ENCODE measurements at places on chromosomes 3 and 15.

DNA sequence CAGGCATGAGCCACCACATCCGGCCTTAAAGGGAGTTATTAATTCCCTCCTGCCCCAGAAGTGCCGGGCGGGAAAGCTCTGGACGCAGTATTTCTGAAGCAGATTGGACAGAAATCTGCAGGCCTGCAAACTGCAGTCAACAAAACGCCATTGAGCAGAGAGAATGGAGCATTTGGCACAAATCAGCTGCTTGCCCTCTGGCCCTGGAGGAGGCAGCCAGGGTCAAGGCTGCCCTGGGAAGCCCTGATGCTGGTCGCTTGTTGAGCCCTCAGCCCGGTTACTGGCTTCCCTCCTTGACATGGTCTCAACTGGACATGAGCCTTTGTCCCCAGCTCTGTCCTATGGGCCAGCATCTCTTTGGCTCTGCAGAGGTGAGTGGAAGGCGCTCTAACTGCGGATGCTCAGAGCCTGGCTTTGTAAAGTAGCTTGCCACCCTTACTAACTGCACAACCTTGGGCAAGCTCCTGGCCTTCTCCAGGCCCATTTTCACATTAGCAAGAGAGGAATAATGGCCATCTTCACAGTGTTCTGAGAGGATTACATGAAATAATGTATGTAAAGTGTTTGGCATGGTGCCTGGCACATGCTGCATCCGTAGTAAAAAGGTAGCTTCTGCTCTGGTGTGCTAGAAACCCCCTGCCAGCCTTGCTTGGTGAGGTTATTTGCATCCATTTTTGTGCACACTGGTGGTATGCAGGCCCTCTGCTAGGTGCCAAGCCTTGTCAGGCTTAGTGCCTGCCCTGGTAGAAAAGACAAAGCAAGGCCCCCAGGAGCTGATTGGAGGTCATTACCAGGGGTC lies 4.1 kb downstream of the SEMA4B start:
- no peak for DNase-seq

GRCh38 chr3:151262871-151263525 lies 15.3 kb downstream of the P2RY14 start:
- DNase-seq: no peak

DNA sequence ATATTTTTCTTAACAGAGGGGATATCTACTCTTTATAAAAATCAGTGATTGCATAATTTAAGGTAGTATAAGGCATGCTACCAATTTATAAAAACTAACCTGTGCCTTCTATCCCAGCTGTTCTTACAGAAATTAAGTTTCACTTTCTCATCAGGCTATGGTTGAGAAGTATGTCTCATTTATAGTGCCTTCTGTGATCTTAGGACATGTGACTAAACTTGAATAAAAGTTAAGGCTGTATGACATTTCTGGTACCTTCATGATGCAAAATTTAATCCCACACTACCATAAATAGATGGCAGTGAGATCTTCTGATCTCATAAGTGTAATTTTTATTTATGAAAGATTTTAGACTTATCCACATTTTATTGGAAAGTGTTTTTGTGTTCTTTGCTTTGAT lies 12.6 kb downstream of the TIPARP start:
- no peak for DNase-seq

DNA sequence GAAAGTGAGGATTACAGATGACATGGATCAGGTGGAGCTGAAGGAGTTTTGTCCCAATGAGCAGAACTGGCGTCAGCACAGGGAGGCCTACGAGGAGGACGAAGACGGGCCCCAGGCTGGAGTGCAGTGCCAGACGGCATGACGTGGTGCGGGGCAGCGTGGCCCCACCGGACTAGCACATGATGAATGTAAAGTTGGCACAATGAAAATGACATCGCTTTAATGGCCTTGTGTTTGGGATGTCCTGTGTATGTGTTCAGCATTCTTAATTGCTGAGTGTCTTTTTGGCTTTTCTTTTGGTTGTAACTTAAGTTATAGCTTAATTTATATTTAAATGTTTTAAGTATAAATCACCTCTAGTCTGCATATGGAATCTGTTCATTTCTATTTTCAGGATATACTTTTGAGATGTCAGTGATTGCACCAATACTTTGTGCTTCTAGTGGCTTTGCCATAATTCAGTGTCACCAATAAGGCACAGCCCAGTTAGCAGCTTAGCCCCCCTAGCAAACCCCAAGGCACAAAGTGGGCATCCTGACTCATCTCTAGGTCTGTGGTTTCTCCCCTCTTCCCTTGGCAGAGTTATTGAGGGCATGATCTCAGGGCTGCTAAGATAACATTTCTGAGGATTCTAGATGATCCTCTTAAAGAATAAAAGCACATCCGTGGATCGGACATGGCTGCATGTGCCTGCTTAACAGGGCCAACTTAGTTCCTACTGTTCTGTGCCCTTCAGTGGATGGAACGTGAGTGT lies 16.1 kb downstream of the DNAJA4 start:
- DNase-seq: no peak

GRCh38 chr3:161163297-161163696 lies 57.8 kb upstream of the NMD3 start:
- DNase-seq: peak; percentile 22

GRCh38 chr3:181311186-181311585 lies 321.6 kb upstream of the DNAJC19 start:
- no peak for DNase-seq

- DNase-seq: no peak
Measured at GRCh38 chr3:112773864-112774263, 72.8 kb downstream of the CD200R1L start.

DNA sequence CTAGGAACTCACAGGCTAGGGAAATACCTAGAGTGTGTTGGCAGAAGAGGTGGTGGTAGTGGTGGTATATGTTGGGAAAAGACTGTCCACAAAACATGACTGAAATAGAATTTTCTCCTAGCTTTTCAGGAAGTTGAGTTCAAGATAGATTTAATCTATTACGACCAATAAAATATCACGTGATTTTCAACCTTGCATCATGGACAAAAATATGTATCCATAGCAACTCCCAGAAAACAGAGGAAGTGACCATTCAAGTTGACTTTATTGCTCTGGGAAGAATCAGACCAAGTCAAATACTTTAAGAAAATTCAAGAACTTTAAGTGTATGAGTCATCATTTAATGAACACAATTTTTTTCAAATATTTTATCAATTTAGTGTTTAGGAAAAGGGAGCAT lies 347.0 kb upstream of the ZNF385D start:
- no peak for DNase-seq

DNA sequence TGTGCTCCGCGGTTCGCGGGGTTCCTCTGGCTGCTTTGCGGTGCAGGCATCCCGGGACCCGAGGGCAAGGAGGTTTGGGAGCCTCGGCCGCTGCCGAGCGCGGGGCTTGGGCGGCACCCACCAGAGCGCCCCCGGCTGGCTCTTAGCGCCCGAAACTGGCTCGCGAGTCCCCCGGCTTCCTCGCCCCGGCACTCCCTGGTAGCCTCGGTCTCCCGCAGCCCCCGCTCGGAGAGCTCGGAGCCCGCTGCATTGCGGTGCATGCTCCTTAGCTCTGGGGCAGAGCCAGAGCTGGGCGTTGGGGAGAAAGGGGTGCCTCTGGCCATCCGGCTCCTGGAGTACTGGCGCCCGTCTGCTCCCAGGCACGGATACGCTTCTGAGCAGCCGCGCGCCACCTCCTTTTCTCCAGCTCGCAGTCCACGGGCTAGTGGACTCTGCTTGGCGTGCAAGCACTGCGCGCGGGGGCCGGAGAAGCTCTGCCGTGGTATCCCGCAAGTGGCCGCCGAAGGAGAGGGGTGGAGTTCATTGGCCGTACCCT lies 753 bp downstream of the EPHB1 start:
- DNase-seq: no peak

GRCh38 chr3:107082527-107082926 lies 294.7 kb upstream of the CCDC54 start:
- no peak for DNase-seq

DNA sequence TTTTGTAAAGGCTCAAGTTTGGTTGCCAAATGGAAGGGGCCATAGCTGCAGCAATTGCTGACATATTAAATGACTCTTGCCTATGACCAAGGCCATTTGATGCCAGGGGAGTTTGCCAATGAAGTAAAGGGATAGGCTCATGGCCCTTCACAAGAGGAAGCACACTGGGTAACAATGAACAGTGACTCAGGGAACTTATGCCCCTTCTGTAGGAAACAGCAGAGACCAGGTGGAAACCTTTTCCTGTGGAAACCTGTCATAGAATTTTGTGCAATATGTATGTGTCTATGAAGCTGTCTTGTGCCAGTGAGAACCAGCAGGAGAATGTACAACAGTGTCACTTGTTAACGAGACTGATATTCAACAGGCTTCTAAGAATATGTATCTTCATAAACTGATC lies 25.4 kb upstream of the AVEN start:
- no peak for DNase-seq

GRCh38 chr3:53109190-53109589 lies 21.0 kb downstream of the RFT1 start:
- DNase-seq: peak; percentile 27

DNA sequence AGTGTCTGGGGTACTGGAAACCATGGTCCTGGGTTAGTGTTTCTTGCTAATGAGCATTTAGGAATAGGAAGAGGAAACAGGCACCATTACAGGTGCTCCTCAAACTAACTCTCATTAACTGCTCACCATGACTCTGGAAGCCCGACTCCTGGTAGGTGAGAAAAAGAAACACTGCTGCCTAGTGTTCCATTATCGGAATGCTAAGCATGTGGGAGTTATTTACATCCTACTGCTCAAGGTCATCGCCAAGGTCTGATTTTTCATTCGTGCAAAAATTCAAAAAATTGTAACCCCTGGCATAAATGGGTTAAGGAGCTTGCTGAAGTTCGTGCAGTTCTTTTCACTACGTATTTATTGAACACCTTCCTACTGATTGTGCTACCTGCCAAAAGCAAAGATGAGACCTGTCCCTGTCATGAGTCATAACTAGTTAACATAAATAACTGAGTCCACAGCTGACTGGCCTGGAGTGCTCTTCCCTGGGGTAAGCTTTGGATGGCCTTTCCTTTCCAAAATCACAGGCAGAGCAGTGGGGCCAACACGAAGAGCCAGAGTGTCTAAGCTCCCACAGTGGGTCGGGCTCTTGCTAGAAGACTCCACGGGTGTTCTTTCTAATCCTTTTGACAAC lies 22.7 kb upstream of the PAQR5 start:
- no peak for DNase-seq

GRCh38 chr3:5194341-5194740 lies 6.8 kb downstream of the EDEM1 start:
- no peak for DNase-seq

DNA sequence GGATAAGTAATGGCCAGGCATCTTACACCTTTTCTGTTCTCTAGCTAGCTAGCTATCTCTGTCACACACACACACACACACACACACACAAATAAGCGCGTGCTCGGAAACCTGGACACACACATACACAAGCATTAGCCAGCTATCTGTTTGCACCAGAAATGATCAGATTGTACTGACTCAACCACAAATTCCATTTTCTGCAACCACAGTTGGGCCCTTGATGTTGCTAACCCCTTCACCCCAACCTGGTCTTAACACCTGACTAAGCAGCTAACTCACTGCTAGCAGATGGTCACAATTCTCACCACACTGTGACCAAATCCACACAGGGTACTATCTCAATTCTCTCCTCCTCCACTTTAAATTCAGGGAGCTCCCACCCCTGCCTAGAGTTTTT lies 183.0 kb upstream of the THBS1 start:
- no peak for DNase-seq

Measured in SW 1271 (cell line).